ENCODE measurements at places on chromosomes 11 and 22.

GRCh38 chr22:50445880-50446707 is 28.7 kb downstream of the SBF1 start:
- no peak for DNase-seq

DNA sequence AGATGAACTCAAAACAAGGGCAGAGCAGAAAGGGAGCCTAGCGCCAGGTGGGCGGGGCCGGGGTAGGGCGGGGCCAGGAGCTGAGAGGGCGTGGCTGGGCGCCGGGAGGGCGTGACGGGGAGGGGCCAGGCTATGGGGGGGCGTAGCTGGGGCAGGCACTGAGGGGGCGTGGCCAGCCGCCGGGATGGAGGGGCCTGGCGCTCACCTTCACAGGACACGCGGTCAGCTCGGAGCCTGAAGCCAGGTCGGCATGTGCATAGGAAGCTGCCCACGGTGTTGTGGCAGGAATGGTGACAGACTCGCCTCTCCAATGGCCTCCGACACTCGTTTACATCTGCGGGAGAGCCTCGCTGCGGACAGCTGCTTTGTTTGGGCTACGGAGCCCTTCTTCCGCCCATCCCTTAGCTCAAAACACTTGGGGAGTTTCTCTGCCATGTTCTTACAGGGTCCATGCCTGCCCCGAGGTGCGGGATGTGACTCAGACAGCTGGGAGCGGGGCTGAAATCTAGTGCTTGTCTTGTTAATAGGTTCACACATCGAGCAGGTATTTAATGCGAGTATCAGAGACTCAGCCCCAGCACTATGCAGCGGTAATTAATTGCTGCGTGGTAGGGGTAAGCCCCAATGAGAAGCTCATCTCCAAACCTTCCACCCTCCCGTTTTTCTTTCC is 13.4 kb downstream of the VWCE start:
- DNase-seq, result no peak

- DNase-seq, result no peak
Measured at GRCh38 chr11:130653838-130654636, 205.6 kb downstream of the ADAMTS15 start.

DNA sequence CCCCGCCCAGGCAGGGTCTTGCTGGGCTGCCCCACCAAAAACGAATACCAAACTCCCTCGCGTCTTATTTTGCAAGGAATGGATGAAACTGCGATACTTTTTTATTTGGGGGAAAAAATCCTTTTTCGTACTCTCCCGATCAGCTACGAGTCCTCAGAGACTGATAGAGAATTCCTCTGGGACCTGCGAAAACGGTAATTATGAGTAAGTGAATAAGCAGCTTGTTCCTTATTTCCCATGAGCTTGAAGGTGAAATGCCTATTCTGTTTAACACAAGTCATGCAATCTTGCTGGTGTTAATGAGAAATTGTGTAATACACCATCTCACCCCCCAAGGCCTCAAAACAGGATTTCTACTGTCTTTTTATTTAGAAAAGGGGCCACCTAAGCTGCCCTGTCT is 5.5 kb downstream of the GRK3 start:
- DNase-seq, result no peak

DNA sequence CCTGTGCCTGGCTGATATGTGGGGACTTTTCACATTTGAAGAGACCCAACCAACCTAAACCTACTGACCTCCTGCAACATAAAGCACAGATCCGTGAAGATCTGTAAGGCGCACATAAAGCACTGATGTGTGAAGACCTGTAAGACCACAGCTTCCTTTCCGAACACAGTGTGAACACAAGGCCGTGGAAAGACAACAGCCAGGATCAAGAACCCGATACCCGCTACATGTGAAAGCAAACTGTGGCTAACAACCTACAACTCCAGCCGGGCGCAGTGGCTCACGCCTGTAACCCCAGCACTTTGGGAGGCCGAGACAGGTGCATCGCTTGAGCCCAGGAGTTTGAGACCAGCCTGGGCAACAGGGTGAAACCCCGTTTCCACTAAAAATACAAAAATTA is 17.6 kb upstream of the PPFIA1 start:
- no peak for DNase-seq

- no peak for DNase-seq
Measured at GRCh38 chr11:76666408-76666807, 4.1 kb downstream of the LRRC32 start.

GRCh38 chr22:37852418-37852817 is 3.2 kb downstream of the EIF3L start:
- DNase-seq, result no peak

GRCh38 chr11:67286621-67287333 is 2.3 kb upstream of the ANKRD13D start:
- no peak for DNase-seq

- DNase-seq, result no peak
Measured at GRCh38 chr11:130216591-130217132, 57.1 kb downstream of the ST14 start.

DNA sequence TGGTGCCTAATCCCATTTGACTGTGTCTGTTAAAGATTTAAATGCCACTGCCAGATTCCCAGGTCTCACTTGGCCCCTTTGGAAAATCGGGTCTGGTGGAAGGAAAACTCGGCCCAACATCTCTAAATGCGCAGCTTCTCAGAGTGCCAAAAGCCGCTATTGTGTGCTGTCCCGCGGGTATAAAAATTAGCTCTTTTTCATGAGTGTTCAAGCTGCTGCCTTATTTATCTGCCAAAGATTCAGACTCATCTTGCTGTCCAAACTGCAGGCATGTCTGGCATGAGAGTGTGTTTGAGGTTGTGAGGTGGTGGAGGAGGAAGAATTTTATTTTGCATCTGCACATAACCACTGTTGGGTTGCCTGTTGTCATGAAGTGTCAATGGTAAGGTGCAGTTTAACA is 91.4 kb downstream of the NELL1 start:
- no peak for DNase-seq

DNA sequence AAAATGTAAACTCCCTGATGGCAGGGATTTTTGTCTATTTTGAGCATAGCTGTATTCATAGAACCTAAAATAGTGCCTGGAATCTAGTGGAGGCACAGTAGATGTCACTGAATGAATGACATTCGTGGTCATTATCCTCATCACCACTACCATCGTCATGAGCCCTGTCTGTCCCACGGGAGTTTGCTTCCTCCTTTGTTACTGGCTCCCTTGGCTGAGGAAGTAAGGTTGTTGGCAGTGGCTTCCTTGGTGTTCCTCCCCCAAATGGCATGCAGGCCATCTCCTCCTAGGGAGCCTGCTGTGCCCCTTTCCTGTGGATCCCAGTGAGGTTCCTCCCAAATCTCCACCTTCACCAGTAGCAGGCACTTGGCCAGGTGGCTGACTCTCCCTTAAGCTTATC is 183.0 kb downstream of the CEP164 start:
- DNase-seq, result no peak
